CD4-positive, alpha-beta T cell treated with Interleukin-4 for 4 hours (primary cell): ENCODE measurements at places on chromosomes 1 and 21.

DNA sequence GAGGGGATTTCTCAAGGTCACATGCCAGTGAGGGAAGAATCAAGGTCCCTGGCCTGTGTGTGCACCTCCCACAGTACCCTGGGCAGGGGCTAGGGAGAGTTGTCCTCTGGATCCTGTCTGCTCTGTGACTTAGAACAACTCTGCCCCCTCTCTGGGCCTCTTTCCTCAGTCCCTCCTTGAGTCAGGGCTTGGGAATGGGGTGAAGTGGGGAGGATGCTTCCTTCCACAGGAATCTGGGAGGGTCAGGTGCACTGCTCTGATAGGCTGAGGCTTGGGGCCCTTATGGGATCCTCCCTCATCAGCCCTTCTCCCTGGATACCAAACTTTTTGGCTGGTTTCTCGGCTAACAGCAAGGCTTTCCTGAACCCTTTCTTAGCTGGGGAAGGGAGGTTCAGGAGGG, 2.5 kb downstream of the TRNP1 start:
- DNase-seq, result no peak

- DNase-seq, result no peak
Observed at GRCh38 chr1:106568201-106568974, 488.1 kb upstream of the PRMT6 start.

GRCh38 chr1:204145033-204145504, 6.8 kb downstream of the ETNK2 start:
- no peak for DNase-seq

GRCh38 chr1:245715970-245716369, 561.2 kb downstream of the KIF26B start:
- no peak for DNase-seq

DNA sequence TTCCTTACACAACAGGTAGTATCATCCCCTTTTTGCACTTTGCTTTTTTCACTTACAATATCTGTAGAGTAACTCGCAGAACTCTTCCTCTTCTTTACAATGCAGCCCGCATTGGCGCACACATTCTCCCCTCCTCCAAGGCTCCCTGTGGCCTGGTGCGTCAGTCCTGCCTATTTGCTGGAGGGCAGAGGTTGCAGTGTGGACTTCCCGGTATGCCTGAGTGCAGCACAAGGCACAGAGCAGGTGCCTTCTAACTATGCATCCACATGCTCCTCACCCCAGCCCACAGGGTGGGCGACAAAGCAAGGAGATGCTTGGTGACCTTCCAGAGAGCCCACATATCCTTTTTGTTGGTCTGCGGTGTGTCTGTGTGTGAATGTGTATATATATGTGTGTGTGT, 53.3 kb downstream of the ARHGEF11 start:
- no peak for DNase-seq

- no peak for DNase-seq
Observed at GRCh38 chr1:7943251-7943650, 2.6 kb upstream of the TNFRSF9 start.

- no peak for DNase-seq
Observed at GRCh38 chr1:95229706-95230105, 4.3 kb upstream of the RWDD3 start.

- DNase-seq, result no peak
Observed at GRCh38 chr1:147078606-147079399, 93.5 kb downstream of the PRKAB2 start.

GRCh38 chr21:16037421-16037955, 307.7 kb downstream of the USP25 start:
- DNase-seq, result no peak

DNA sequence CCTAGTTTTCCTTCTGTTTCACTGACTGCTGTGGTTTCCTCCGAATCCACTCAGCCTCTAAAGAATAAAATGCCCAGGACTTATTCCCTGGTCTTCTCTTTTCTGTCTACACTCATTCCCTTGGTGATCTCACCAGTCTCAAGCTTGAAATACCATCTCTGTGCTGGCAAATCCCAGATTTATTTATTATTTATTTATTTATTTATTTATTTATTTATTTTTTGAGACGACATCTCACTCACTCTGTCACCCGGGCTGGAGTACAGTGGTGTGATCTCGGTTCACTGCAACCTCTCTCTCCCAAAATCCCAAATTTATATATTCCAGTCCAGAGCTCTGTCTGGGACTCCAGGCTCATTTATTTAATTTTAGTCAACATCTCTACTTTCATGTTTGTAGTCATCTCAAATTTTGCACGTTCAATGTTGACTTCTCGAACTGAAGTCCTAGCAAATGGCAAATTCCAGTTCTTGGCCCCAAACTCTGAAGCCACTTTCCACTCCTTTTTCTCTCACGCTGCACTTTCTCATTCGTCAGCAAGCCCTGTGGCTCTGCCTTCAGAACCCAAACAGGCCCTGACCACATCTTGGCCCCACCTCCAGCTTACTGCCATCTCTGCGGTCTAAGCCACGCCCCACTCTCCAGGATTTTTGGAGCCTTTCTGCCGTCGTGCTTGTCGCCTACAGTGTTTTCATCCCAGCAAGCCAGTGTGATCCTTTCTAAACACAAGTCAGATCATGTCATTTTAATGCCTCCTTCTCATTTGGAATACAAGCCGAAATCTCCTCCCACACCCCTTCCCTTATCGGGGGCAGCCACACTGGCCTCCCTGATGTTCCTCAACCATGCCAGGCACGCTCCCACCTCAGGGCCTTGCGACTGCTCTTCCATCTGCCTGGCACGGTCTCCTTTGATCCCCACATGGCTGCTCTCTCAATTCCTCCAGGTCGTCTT, 14.2 kb upstream of the TENT5B start:
- no peak for DNase-seq
